Stimulated activated CD4-positive, alpha-beta T cell treated with anti-CD3 and anti-CD28 coated beads, Interleukin-1b, Interleukin-23, amount 100 ng/mL, for 1 hour (primary cell): ENCODE measurements at places on chromosomes 6 and 20.

- no peak for DNase-seq
Measured at GRCh38 chr20:3162080-3162611, 2.5 kb upstream of the FASTKD5 start.

- no peak for DNase-seq
Measured at GRCh38 chr6:150201285-150201684, 58.4 kb downstream of the PPP1R14C start.

DNA sequence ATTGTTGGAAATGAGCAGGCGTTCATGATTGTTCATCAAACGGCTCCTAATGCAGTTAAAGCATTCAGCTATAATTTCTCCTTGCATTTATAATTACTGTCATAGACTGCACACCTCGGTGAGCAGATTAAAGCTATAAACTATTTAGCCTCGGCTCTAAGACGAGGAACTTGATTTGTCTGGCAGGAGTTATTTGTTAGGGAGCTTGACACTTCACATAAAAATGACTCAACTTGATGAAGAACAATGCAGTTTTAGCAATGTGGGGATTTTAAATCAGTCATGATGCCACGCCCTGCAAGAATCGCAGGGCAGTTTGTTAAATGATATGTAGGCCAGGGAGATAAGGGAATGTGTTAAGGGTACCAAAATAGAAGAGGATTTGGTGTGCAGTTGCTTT, 290.2 kb downstream of the TSHZ2 start:
- DNase-seq: no peak

DNA sequence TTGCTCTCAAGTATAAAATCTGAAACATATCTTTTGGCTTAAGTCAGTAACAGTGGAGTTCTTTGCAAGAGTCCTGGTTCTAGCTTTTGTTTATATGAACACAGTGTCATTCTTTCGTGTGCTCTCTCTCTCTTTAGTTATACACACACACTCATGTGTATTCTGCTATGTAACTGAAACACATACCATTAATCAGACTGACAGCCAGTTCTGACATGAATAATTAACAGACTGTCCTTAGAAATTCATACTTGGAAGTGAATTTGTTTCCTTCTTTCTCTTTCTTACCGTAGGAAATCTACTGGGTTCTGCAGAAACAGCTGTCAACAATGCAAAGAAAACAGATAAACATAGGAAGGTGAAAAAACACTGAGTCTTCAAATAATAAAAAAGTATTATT, 2.5 kb downstream of the MCM9 start:
- no peak for DNase-seq

DNA sequence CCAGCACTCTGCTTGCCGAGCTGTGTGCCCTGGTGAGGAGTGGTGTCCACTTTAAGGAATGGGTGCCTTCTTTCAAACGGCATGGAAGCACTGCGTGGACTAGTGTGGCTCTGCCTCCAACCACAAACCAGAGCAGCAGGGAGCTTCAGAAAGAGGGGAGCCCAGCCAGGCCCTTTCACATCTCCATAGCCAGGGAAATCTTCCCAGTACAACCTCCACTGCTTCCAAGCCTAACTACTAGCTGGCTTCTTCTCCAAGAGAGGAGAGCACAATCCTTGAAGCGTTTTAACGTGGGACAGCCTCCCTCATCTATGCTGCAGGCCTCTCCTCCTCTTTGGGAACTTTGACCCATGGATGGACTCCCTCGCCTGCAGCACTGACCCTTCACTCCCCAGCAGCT, 26.7 kb downstream of the TNXB start:
- DNase-seq: no peak

DNA sequence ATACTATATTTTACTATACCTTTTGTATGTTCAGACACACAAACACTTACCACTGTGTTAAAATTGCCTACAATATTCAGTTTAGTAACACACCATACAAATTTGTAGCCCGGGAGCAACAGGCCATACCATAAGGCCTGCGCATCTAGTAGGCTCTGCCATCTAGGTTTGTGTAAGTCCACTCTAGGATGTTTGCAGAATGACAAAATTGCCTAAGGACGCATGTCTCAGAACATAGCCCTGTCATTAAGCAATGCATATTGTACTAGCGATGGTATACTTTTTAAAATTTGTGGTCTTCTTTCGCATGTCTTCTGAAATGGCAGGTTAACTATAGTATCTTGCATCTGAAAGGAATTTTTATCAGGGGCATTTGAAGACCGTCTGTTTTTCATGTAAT, 26.6 kb upstream of the MAP7 start:
- DNase-seq: no peak

DNA sequence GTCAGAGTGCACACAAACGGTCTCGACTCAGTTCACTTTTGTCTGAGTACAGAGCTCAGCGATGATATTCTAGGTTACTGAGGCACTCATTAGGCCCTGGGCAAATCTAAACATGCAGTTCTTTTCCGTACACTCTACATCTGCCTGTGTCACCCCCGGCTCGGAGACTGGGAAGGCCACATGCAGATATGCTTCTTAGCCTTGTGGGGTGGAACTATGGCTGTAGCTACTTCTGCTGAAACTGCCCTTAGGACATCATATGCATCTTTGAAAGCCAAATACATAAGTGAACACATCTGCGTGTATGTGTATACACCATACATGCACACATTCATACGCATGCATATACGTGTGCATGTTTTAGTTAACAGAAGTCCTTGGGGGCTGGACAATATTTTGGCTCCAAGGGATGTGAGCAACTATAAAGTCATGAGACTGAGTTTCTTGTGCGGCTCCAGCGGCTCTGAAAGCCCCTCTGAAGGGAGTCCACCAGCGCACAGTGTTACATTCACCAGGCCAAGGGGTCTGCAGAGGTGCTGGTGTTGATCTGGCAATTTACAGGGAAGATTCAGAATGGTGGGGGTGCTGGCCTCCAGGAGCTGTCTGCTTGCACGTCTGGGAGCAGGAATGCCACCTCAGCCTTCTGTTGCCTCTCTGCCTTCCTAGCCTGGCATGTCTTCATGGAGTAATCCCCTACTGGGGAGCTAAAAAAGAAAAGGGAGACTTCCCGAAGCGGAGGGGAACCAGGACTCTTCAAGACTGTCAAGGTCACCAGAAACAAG, 31.6 kb downstream of the PSMG4 start:
- no peak for DNase-seq

DNA sequence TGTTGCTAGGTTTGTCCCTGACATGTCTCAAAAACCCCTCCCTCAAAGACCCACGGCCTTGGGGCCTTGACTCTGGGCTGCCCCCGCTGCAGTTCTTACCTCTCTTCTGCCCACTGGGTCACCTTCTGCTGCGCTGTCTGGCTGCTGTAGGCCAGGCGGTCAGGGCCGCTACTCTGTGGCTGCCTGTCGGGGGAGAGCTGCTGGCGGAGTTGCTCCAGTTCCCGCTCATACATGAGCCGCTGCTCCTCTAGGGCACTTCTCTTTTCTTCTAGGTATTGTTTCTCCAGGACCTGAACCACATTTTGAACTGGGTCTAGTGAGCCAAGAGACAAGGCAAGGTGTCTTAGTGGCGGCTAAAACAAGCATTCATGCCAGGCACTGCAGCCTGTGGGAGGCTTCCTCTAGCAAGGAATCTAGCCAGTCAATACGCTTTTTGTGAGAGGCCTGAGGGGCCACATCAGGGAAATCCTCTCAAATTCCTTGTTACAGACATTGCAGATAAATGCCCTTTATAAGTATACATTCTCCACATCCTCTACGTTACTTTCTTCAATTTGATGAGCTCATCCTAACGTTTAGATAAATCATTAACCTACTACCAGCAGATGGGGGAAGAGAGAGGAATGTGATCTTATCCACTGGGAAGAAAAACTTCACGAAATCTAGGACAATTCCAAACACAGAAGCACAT, 110.3 kb upstream of the NUP153 start:
- DNase-seq: no peak

DNA sequence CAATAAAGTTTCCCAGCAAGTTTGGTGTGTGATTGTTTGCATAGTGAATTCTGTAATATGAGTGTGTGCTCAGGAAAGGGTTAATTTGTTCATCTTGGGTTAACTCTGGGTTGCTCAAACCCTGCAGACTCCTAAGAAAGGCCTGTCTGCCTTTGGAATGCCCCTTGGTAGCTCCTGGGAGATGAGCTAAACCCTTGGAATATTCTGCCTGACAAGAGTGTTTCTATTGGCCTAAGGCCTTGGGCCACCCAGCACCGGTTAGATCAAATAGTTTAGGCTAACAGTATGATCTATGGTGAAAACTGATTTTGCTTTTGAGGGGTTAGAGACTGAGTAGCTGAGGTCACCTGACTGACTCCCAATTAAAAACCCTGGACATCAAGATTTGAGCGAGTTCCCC, 248.3 kb downstream of the GRM1 start:
- no peak for DNase-seq

DNA sequence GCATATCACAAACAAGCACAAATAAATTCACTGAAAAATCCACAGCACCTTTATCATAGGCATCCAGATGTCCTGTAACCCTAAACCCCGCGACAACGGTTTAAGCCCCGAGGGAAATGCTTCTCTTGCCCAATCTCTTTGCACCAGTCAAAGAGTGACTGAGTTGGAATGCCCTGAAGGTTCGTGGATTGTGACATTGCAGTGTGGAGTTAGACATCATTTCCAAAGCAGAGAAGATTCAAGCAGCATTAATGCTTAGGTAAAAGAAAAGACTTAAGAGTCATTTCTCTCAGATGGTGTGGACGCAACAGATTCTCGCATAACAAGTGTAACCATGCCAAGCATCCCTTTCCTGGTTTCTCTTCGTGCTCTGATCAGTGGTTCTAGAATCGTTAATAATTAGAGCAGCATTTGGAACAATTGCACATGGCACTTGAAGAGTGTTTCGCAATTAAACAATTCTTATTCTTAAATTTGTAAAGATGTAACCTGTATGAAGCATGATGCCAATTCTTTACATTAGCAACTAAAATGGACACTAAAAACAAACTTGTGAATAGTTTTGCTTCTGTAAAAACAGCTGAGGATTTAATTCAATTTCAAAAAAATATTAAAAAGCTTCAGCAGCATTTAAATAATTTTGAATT, 121.6 kb downstream of the HIVEP2 start:
- DNase-seq: no peak

- no peak for DNase-seq
Measured at GRCh38 chr6:7108196-7108963, 619 bp downstream of the RREB1 start.

DNA sequence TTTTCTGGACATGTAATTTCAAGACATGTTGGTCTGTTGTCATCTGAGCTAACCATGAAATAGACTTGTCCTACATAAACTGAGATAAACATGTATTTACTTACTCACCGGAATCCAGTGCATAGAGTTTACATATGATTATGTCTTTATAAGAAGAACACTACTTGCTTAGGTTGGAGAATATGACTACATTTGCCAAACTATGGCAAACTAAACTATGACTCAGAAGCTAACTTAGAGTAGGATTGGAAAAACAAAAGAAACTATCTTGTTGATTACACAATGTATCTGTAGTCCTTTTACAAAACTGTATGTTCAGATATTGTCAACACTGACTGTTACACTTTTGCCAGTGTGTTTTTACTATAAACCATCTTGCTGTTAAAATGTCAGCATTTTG, 113.3 kb downstream of the CRYBG1 start:
- no peak for DNase-seq

- no peak for DNase-seq
Measured at GRCh38 chr20:8153281-8153908, 21.3 kb downstream of the PLCB1 start.
